NCI-H187 (cell line): ENCODE measurements at places on chromosomes 7 and 10.

GRCh38 chr10:80365510-80365909 lies 8.9 kb downstream of the DYDC2 start:
- DNase-seq, result no peak

DNA sequence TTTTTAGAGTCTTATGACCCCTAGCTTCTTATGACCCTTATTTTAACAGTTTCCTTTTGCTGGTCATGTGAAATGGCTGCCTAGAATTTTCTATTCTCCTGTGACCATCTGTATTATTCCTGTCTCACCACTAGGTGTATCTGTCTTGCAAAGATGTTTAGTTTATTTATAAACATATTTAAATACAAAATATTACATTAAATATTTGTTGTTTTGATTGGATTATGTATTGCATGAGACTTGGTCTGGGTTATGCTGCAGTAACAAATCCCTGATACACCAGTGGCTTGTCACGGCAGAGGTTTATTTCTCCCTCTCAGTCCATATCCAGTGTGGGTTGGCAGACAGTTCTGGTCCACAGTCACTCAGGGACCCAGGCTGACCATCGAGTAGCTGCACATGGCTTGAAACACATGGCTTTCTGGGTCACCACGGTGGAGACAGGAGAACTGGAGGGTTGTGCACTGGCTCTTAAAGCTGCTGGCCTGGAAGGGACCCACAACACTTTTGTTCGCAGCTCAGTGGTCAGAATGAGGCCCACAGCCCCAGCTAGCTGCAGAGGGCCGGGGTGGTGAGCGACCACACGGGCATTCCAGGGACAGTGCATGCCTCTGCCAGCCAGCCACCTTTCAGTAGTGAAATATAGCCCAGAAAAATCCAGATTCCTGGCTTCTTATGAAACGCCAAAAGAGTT lies 7.4 kb downstream of the RASSF4 start:
- no peak for DNase-seq

DNA sequence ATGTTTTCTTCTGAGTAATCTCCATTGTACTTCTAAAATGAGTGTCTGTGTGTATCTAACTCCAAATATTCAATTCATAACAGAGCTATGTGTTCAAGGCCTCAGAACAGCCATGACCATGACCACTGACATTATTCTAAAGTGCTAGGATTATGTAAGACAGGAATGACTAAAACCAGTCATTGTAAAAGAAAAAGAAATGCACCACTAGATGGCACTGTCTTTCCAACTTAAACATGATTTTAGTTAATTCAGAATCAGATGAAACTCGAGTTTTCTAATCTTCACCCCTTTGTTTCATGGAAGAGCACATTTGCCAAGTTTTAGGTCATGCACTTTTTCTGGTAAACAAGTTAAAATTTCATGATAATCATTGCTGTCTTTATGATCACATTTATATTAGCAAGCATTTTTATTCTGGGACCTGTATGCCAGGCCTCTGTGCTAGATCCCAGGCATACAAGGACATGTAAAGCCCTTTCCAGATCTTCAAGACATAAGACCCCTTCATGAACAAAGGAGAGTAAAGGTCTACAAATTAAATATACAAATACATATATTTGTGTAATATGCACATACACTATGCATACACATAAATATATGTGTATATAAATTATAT lies 26.1 kb upstream of the RSU1 start:
- DNase-seq, result no peak

- DNase-seq, result no peak
These were observed 35.5 kb upstream of the TPST1 start for GRCh38 chr7:66169616-66170015.

GRCh38 chr10:102119417-102120141 lies 589 bp downstream of the LDB1 start:
- DNase-seq, result no peak

- DNase-seq, result no peak
These were observed 13.1 kb downstream of the JAKMIP3 start for GRCh38 chr10:132078746-132079345.
